Central memory CD8-positive, alpha-beta T cell (primary cell): ENCODE measurements at places on chromosomes 1 and 21.

GRCh38 chr1:113903501-113904292, 902 bp downstream of the AP4B1 start:
- DNase-seq = no peak

GRCh38 chr1:217105437-217105836, 382.2 kb upstream of the ESRRG start:
- no peak for DNase-seq

- DNase-seq = no peak
These were observed 10.7 kb downstream of the DUSP23 start for GRCh38 chr1:159791461-159791860.

- DNase-seq = no peak
These were observed 3.8 kb downstream of the PTPN7 start for GRCh38 chr1:202156590-202156989.

DNA sequence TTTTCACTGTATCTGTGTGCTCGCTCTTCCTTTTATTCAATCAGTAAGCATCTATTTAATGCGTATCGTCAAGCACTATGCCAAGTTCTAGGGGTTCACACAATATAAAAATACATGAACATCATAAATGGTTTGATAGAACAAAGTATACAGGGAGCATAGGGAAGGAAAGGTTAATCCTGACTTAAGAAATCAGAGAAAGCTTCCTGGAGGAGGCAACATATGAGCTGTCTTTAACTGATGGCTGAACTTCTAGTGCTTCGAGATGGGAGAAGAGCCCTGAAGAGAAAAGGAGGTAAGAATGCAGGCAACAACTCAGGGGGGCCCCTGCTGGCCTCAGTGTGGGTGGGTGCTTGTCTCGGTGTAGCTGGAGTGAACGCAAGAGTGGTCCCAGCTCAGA, 63.6 kb upstream of the GALNT2 start:
- DNase-seq = no peak

- no peak for DNase-seq
These were observed 416.0 kb downstream of the SIPA1L2 start for GRCh38 chr1:232213928-232214327.

GRCh38 chr1:41492341-41492848, 7.9 kb upstream of the EDN2 start:
- no peak for DNase-seq

- DNase-seq = no peak
These were observed 74.3 kb upstream of the CAPZB start for GRCh38 chr1:19559641-19560040.

- no peak for DNase-seq
These were observed 425.3 kb downstream of the USP25 start for GRCh38 chr21:16154951-16155635.

DNA sequence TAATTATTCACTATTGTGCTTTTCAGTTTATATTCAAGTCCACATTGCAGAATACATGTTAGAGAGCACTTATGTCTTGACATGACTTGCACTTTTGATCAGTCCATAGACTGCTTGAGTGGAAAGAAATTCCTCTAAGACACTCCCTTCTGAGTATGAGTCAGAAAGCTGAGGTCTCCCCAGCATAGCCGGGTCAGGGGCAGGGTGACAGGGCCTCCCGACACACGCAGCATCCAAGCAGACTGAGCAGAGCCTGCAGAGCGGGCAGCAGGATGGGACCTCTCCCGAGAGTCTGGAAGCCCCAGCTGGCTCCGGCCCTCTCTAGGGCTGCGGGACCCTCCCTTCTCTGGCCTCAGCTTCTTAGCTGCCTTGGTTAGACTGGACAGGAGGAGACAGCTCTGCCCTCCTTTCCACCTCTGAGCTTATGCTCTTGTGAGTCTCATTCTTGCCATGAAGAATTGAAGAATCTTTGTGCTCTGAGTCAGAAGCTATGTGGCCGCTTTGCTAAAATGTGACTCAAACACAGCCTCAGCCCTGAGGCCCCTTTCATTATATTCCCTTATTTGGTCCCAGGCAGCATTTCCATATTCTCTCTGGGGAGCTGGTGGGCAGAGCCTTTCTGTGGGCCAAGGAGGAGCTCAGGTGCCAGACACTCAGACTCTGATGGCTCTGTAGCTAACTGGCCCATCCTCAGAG, 11.2 kb upstream of the CAPN2 start:
- DNase-seq = no peak

- DNase-seq = no peak
These were observed 99.7 kb upstream of the CD34 start for GRCh38 chr1:208010487-208011071.

- DNase-seq = no peak
These were observed 37.3 kb downstream of the PABPC4 start for GRCh38 chr1:39539252-39539790.

GRCh38 chr1:99270646-99271045, 6.4 kb downstream of the PLPPR4 start:
- no peak for DNase-seq

DNA sequence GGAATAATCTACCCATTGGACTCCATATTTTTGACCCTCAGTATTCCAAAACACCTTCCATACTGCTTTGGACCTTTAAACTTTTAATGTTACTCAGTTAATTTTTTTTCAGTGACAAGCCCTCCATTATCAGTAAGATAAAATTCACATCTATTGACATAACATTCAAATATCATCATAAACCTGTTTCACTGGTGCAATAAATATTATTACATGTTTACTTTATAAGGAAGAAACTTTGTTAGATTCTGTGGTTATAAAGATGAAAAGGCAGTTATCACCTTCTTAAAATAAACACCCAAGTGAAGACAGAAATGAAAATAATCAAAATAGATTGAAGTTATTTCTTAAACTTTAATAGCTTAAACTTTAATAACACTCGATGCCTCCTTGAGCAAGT, 758.5 kb upstream of the ADGRL2 start:
- DNase-seq = no peak

- DNase-seq = no peak
These were observed 71.0 kb upstream of the NFASC start for GRCh38 chr1:204799630-204800029.

DNA sequence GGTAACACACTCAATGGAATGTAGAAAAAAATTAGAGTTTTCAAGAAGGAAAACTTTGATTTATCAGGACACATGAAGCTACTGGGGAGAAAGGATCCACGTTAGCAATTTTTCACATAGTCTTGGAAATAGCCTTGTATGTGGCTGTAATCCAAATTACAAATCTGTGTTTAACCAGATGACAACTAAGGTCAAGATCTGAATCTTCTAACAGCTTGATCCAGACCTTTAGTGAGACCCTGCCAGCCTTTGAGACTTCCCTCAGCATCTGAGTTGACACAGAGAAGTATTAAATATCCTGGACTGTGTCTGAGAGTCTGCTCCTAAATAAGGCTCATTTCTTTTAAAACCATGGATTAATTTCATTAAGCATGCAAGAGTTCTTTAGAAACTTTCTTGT, 135.9 kb upstream of the KCNK2 start:
- DNase-seq = no peak

- no peak for DNase-seq
These were observed 8.9 kb upstream of the ADORA3 start for GRCh38 chr1:111512132-111512889.

DNA sequence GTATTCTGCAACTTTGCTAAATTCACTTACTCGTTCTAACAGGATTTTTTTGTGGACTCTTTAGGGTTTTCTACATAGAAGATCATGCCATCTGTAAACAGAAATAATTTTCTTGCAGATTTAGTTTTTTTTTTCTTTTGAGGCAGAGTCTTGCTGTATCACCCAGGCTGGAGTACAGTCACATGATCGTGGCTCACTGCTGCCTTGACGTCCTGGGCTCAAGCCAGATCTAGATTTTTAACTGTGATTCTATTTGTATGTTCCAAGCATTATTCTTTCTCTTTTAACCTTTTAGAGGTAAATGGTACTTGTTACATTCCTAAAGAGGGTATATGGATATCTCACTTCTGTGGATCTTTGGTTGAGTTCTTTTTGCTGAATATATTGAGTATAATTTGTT, 18.6 kb downstream of the FABP3 start:
- no peak for DNase-seq

GRCh38 chr1:116704278-116704677, 36.7 kb upstream of the IGSF3 start:
- no peak for DNase-seq

- DNase-seq = no peak
These were observed 201.1 kb downstream of the DAB1 start for GRCh38 chr1:57222801-57223200.

DNA sequence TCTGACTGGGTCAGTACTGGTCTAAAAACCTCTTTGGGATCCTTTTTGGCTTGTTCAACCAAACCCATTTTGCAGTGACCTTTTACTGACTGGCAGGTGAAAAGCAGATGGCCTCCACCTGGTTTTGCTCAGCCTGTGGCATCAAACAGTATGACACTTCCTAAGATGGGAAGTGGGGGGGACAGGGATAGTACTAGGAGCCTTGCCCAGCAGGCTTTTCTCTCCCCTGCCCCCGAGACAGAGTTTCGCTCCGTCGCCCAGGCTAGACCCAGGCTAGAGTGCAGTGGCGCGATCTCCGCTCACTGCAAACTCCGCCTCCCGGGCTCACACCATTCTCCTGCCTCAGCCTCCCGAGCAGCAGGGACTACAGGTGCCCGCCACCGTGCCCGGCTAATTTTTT, 18.3 kb downstream of the INTS3 start:
- DNase-seq = no peak

GRCh38 chr1:200372095-200372884, 37.5 kb downstream of the ZNF281 start:
- DNase-seq = no peak

- no peak for DNase-seq
These were observed 332.9 kb upstream of the PTBP2 start for GRCh38 chr1:96388421-96389310.

- no peak for DNase-seq
These were observed 260.5 kb upstream of the CHRM3 start for GRCh38 chr1:239125893-239126292.

DNA sequence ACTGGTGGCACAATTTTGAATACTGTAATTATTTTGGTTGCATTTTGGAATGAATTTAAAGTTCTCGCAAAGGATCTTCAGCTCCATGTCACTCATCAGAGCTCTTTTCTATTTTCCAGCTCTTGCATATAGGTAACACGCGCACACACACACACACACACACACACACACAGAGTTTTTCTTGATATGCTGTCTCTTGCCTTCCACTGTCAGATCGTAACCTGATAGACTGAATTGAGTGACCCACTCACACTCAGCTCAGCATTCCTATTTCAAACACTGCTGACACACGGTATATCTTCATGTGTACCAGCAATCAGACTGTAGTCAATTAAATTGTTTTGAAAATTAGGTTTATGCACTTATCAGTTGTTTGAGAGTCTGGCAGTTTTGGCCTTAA, 214.1 kb downstream of the PBX1 start:
- no peak for DNase-seq

DNA sequence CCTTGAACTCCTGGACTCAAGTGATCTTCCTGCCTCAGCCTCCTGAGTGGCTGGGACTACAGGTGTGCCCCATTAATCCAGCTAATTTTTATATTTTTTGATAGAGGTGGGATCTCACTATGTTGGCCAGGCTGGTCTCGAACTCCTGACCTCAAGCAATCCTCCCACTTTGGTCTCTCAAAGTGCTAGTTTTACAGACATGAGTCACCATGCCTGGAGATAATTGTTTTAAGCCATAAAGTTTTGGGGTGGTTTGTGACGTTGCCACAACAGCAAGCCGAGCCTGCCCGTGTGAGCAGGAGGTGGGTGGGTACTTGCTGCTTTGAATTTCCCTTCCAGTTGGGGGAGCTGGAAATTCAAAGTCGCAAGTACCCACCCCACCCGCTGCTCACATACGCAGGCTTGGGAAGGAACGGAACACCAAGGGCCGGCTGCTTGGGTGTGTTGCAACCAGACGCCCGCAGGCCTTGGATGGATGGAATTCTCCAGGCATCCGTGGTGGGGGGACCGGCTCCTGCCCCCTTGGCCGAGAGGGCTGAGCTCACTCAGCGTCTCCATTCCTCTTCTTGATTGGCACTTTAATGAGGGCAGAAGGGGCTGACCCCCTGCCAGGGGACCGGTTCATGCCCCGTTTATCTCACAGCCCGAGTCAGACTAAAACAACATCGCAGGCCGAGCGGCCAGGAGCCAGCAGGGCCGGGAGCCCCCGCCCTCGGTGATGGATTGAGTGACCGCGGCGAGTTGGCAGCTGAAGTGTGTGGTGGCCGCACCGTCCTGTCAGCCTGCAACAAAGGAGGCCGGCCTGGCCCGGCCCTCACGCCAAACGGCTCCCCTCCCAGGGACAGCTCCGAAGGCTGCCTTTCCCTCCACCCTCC, 78.1 kb downstream of the DHRS3 start:
- no peak for DNase-seq

GRCh38 chr1:25875154-25875855, at the start of gene PAQR7:
TSS of gene PAQR7 (minus strand) at chr1:25875708. CDS start at chr1:25863839, 11,869 bp downstream.
- peak; percentile 37 for DNase-seq

DNA sequence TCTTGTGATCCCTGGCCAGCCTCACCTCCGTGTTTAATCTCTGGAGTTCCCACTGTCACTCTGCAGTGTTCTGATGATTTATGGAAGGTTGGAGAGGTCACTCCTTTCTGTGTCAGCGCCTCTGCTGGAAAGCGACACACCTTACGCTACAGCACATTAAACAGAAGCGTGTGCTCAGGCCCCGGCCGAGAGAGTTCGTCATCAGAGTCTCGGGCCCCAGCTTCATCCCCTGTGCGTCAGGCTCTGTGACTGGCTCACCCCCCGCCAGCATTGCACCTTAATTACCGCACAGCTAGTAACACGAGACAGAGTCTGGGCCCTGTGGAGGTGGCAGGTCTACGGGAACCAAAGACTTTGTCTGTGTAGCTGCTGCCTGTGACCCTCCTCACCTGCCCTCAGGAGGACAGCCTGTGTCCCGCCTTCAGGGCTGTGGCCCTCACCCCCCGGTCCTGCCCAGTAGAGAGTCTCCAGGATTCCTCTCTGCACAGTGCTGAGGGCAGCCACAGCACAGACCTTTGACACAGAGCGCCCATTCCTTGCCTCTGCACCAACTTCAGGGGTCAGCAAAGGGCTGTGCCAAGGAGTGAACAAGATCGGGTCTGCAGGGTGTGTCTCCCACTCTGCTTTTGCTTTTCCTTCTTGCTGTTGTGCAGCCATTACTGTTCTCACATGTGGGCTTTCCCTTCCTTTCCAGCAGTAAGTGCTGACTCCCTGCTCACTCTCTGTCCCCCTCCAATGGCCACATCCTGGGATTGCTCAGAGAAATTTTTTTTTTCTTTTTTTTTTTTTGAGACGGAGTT, 157.6 kb downstream of the PGBD5 start:
- DNase-seq = no peak

DNA sequence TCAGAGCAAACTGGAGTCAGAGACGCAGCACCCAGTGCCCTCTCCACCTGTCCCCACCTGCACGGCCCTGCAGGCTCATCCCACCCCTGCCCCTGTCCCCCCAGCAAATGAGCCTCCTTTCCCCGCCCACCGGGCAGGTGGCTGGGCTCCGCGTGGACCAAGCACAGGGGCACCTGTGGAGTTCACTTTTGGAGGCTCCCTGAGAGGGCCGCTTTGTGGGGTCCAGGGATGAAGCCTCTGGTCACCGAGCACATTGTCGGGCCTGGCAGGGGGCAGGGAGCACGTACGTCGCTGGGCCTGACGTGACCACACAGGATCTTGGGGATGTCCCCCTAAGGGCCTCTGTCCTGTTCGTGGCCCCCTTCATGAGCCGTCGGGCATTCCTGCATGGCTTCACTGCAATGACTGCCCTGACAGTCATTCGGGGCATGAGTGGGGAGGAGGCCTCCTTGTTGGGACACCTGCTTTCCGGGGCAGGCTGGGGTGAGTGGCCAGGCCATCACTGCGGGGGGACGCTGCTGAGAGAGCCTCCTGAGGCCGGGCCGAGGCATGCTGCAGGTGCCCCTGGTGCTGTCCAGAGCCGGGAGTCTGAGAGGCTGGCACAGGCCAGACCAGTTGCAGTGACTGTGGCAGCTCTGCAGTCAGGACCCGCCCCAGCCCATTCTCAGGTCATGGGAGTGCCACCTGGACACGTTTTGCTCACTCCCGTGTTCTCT, 19.7 kb downstream of the SLX9 start:
- no peak for DNase-seq
